Frontal cortex (tissue), 4 donors: ENCODE measurements at places on chromosomes 7 and 10. TPM values are rescaled to one million over a fixed set of nuclear protein-coding genes. Genes with fewer than 3 reads are reported as not detected.

DNA sequence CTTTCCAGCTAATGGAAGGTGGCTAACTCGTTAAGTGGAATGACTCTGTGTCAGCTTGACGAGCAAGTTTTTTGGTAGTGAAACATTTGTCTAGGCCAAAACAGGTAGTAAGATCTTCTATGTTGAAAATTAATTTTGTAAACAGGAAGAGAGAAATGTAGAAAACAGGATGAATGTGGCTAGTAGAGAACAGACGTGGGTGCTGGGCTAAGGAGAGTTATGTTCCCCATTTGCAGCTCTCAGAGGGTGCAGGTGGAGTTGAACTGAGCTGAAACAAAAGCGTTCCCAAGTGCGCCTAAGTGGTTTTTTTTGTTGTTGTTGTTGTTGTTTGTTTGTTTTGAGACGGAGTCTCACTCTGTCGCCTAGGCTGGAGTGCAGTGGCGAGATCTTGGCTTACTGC, 59.5 kb upstream of the SRPK2 start:
- no peak for DNase-seq

GRCh38 chr10:80474597-80474910, 20.4 kb downstream of the TSPAN14 start:
- DNase-seq, result no peak

DNA sequence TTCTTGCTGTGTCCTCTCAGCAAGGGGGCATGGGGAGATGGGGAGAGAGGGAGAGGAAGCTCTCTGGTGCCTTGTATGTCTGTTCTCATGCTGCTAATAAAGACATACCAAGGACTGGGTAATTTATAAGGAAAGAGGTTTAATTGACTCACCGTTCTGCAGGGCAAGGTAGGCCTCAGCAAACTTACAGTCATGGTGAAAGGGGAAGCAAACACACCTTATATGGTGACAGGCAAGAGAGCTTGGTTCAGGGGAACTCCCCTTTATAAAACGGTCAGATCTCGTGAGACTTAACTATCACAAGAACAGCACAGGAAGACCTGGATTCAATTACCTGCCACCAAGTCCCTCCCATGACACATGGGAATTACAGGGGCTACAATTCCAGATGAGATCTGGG, 464.7 kb upstream of the CELF2 start:
- no peak for DNase-seq

- no peak for DNase-seq
Observed at GRCh38 chr10:117581961-117582360, 39.4 kb downstream of the EMX2 start.

ZNF282 gene
- 20.8 TPM for total RNA-seq

FGFR2 gene
- 34.2 TPM for total RNA-seq

GPER1 gene
- total RNA-seq, result 1.6 TPM

WASHC2A gene
- 45.2 TPM for total RNA-seq
